Fibroblast of gingiva (primary cell): ENCODE measurements at places on chromosomes 7 and 10.
A peak's percentile ranks its signal among the peaks of the same experiment; 100 is the strongest.

DNA sequence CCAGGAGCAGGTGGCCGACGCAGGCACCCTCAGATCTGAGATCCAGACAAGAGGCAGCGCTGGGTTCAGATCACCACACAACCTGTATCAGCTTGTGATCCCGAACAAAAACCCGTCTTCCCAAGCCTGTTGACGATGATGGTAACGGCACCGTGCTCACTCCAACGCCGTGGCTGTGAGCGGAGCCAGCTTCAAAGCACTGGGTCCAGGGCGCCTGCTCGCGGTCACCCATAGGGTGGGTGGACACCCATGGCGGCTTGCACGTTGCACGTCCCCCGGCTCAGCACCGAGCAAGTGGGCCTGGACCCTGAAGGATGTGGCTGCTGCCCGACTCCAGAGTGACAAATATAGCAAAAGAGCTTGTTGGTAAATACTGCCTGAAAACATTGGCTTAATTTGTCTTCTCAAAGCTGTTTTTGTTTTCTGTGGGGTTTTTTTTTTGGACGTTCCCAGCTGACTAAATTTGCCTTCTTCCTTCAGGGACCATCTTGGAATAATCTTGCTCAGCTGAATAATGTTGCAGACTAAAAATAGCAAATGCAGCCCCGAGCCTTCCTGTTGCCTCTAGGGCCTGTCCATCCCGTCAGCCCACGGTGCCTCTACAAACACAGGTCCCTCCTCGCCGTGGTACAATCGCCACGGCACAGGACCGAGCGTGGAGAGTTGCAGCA is 41.0 kb downstream of the FOXK1 start:
- no peak for DNase-seq

GRCh38 chr7:16293669-16294425 is 127.5 kb downstream of the CRPPA start:
- no peak for DNase-seq

DNA sequence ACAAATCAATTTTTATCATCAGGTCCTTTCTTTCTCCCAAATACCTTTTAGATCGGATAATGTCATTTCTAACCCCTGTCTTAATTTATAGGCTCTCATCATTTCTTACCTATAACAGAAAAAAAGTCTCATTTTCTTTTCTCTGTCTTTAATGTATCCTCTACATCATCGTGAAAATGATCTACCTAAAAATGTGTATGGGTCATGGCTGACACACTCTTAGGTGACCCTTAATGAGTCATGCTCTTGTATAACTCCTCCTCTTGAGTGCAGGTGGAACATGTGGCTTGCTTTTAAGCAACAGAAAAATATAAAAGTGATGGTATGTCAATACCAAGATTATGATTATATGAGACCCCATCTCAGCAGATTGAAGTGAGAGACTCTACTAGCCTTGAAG is 139.4 kb downstream of the SEMA3C start:
- DNase-seq = no peak

- no peak for DNase-seq
These were observed 28.1 kb downstream of the DLG5 start for GRCh38 chr10:77898323-77899079.

GRCh38 chr7:75962607-75963380 is 31.6 kb downstream of the TMEM120A start:
- DNase-seq = peak; percentile 92

- no peak for DNase-seq
These were observed 147.2 kb downstream of the JAZF1 start for GRCh38 chr7:28033386-28033785.

DNA sequence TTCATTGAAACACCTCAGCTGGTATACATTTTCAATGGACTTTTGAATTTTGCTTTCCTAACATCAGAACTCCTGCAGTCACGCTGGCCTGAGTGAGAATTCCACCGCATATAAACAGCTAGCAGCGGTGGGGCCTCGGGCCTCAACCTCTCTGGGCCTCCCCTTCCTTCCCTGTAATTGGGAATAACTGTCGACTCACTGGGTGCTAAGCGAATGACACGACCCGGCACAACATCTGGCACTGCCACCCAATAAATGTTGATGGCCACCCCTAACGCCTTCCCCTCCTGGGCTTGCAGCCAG is 670 bp downstream of the RCC1L start:
- no peak for DNase-seq

- peak; percentile 68 for DNase-seq
These were observed 91.3 kb downstream of the PARD3 start for GRCh38 chr10:34723750-34724149.

GRCh38 chr10:43174969-43175368 is 36.7 kb downstream of the CSGALNACT2 start:
- DNase-seq = no peak

DNA sequence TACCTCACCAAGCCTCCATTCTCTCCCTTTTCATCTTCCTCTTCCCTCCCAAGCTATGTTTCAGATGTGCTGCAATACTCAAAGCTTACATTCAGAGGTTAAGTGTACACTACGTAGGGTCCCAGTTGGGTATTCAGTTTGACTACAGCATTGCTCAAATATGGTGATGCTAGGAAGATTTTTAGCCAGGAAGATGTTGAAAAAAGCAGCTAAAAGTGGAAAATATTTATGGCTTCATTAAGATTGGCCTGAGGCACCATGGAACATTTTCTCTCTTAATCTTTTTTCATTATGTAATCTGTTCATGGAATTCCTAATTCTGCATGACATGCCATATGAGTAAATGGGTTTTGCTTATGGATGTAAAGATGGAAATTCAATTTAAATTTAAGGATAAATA is 72.0 kb upstream of the ABCB5 start:
- no peak for DNase-seq

DNA sequence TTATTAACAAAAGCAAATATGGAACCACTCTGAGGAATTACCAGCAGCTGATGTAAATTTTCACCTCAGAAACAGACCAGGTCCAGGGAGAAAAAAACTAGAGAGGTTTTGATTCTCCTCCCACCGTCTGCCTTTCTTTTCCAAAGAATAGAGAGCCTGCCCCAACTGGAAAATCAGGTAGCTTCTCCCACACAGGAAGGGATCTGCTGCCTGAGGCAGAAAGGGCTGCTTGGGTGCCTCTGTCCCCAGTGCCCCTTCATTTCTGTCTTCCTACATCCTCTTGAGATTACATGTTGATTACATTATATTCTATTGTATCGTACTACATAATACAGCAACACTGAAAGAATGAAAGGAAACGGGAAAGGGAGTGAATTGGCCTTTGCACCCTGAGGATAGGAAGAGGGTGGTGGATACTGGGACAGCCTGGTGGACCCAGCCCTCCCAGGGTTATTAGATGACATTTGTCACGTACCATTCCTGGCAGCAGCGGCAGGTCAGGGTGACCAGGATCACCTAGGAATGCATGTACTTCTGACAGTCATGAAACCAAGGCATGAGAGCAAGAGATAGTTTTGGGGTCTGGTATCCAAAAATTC is 8.9 kb downstream of the ST8SIA6 start:
- no peak for DNase-seq

- no peak for DNase-seq
These were observed 20.3 kb upstream of the NFKB2 start for GRCh38 chr10:102375250-102375649.

GRCh38 chr10:69869291-69869961 is 67.7 kb downstream of the COL13A1 start:
- peak; percentile 93 for DNase-seq

- no peak for DNase-seq
These were observed 310.2 kb downstream of the TNS3 start for GRCh38 chr7:47271749-47272148.

DNA sequence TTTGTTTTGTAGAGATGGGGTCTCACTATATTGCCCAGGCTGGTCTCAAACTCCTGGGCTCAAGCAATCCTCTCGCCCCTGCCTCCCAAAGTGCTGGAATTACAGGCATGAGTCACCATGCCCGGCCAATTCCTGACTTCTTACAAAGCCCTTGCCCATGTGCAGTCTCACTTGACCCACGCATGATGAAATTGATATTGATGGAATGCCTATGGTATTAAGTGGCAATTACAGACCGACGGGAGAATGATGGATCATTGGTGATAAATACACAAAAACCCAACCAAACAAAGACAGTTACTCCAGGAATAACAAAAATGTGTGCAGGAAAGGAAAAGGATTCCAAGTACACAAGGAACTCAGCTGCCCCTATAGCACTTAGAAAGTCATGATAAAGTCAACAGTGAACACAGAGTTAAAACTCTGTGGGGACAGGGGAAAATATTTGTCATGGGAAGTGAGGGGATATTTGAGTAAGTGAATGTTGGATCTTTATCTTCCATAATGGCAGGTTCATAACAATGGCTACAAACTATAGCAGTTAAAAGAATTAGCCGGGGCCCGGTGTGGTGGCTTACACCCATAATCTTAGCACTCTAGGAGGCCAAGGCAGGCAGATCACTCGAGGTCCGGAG is 21.6 kb downstream of the HIP1 start:
- DNase-seq = peak; percentile 57

GRCh38 chr7:62361-63116 is 129.8 kb upstream of the FAM20C start:
- DNase-seq = no peak

DNA sequence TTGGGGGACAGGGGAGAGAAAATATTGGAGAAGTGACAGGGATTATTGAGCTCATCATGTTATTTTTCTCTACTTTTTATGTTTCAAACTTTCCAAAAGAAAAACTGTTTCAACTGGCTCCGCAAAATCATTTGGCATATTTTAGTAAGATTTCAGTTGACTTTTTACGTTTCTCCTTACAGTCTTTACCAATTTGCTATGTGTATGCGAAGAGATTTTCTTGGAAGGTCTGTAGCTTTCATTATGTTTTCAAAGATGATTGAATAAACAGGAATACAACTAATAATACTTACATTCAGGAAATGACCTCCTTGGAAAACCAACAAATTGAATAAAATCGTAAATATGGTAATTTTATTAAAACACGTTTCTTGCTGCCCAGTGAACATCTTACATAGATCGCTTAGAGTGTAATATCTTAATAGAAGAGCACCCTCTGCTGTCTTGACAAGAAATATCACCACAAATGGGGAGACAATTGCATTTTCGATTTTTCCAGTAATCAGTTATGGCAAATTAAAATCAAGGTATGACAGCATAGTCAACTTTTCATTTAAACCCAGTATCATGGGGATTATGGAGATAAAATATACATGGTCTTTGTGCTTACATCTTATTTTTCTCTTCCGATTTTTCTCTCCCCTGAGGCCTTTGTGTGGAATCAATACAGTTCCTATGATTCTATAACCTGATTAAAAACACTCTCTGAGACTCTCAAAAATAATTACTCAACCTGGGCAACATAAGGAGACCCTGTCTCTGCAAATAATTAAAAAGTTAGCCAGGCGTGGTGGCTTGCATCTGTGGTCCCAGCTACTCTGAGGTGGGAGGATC is 43.1 kb downstream of the MBL2 start:
- DNase-seq = peak; percentile 5
